ENCODE measurements at places on chromosomes 3 and 15.

- DNase-seq, result no peak
These were observed 183.1 kb downstream of the CHST2 start for GRCh38 chr3:143302638-143303171.

- no peak for DNase-seq
These were observed 268.0 kb upstream of the TBL1XR1 start for GRCh38 chr3:177465257-177465642.

DNA sequence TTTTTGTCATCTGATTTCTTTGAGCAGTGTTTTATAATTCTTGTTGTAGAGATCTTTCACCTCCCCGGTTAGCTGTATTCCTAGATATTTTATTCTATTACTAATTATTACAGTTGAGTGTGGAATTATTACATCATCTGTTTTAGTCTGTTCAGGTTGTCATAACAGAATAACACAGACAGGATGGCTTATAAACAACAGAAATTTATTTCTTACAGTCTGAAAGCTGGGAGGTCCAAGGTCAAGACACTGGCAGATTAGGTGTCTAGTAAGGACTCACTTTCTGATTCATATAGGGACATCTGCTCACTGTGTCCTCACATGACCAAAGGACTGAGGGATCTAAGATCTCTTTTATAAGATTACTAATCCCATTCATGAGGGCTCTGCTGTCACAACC, 121.3 kb upstream of the THBS1 start:
- DNase-seq, result no peak

- DNase-seq, result no peak
These were observed at the start of gene TERB2 for GRCh38 chr15:44956388-44956787. Gene TERB2, plus strand, starts transcription at chr15:44956687. Its CDS starts 32 bp downstream, at chr15:44956719.

DNA sequence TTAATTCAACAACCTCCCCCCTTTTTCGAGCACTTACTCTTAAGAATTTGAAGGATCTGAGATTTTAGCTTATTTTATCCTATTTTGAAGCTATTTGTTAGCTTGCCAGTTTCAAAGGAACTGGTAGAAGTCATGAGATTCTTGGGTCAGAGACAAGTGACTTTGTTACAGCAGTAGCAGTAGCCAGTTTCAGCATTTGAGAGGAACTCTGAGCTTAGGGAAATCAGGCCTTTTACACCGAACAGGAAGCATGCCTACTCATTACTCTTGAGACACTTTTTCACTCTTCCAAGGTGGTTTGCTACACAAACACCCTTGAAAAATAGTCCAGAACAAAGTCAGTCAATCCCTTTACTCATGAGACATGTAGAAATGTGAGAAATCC, 24.5 kb upstream of the TM4SF1 start:
- no peak for DNase-seq

DNA sequence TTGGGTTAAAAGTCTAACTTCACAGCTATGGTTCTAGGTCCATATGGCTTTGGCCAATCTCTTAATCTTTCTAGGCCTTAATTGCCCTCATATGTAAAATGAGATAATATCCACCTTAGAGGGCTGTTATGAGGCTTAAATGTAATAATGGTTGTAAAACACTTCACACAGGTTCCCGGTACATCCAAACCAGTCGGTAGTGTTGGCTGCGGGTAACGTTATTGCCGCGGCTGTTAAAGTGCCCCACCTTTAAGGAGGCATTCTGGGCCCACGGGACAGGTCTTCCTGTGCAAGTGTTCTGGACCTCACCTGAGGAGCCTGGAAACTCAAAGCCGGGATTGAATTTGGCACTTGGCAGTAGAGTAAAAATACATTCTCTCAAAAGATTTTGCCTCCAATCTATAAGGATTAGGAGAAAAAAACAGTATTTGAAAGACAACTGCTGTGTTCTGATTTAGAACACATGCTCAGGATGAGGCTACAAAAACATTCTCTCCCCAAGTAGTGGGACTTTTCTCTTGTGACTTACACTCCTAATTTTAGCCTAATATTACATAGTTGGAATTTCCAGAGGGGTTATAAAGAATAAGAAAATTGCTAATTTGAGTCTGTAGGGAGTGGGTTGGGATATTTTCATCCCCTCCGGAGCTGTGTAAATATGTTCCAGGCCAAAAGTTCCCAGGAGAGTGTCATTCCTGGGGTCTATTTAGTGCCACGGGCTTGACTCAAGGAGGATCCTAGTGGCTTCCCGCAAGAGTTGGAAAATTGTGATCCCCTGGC, 44.9 kb upstream of the TSEN2 start:
- DNase-seq, result no peak

- DNase-seq, result no peak
These were observed 226.4 kb downstream of the SCAPER start for GRCh38 chr15:76678766-76679165.

GRCh38 chr3:108295421-108296175, 750 bp upstream of the HHLA2 start:
- no peak for DNase-seq

GRCh38 chr3:194072691-194073279, 63.2 kb upstream of the HES1 start:
- DNase-seq, result no peak

GRCh38 chr15:35669021-35669420, 123.1 kb upstream of the DPH6 start:
- no peak for DNase-seq

DNA sequence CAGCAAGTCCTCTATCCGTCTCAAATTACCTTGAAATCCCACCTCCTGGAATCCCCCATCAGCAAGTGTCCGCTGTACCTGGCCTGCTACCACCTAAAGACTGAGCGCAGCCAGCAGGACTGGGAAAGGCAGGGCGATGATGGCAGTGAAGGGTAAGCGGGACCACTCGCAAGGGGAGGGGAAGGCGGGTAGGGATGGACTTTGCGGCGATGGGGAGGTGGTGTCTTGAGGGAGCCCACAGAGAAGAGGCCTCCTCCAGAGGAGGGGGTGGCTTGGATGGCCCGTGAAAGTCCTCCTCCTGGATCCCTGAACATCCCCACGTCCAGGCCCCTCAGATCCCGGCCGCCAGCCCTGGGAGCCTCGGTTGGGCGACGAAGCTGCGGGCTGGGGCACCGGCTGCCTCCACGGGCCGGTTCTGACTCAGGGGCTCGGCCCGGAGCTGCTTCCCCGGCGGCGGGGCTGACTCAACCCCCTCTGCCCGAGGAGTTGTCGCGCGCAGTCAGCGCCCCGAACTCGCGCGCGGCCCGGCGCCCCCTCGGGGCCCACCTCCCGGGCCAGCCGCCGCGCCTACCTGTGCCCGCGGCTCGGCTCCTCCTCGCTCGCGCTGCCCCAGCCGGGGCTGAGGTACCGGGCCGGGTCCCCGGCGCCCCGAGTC, 512 bp downstream of the LARP6 start:
- peak; percentile 47 for DNase-seq

GRCh38 chr3:84881288-84881687, 77.5 kb upstream of the CADM2 start:
- no peak for DNase-seq

GRCh38 chr15:86591994-86592735, 512.5 kb downstream of the AGBL1 start:
- no peak for DNase-seq

- no peak for DNase-seq
These were observed 83.1 kb upstream of the CCDC54 start for GRCh38 chr3:107294117-107294516.

DNA sequence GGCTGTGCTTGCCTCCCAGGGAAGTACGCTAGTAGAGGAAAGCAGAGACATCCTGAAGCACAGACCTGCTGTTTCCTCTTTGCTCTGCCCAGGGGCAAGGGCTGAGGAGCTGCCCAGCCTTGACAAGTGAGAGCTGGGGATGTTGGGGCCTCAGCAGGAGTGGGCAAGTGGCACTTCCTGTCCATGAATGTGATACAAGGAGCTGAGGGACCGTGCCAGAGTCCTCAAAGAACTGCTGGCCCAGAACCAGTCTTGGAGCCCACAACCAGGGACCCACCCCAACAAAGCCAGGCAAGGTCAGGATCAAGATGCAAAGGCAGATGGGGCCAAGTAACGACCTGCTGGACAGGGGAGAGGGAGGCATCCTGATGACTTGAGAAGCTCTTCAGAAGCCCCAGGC, 70.3 kb downstream of the TRIM42 start:
- no peak for DNase-seq

Data from frontal cortex (tissue), 4 donors.